ENCODE measurements at places on chromosomes 12 and 14.
A peak's percentile ranks its signal among the peaks of the same experiment; 100 is the strongest.

DNA sequence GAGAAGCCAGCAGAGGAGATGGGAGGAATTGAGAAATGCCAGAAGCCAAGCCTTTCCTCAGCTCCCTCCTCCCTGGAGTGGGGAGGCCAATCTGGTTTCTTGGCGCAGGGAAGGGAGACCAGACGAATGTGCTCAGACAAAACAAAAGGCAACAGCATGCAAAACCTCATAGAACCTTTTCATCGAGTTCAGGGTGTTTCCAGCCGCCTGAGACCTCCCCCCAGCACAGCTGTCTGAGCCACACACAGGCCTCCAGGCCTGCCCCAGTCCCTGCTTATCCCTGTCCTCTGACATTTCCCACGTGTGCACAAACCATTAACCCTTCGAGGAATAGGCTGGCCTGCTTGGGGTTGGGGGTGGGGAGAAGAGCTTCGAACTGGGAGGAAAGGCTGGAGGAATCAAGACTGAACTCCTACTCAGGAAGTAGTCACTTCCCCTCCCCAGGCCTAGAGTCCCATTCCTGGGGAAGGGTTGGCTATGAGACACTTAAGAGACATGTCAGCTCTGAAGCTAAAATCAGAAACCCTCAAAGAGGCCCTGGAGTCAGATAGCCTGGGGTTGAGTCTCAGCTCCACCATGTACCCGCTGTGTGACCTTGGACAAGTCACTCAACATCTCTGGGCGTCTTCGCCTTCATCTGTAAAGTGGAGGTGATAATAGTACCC is 10.7 kb downstream of the TBX3 start:
- no peak overlapping the region for H3K27ac ChIP-seq
- no peak overlapping the region for H3K4me3 ChIP-seq
- peaks cover 67% of the 10 kb centered on the region for H3K27me3 ChIP-seq
- H3K4me1 ChIP-seq = no peaks in the 10 kb centered on the region
- H3K36me3 ChIP-seq = no peaks in the 10 kb centered on the region

GRCh38 chr12:68034567-68034966 is 45.3 kb downstream of the IFNG-AS1 start:
- no peak for DNase-seq
- H3K36me3 ChIP-seq = no peaks in the 10 kb centered on the region
- H3K4me1 ChIP-seq = peaks cover 12% of the 10 kb centered on the region
- no peaks in the 10 kb centered on the region for H3K27me3 ChIP-seq
- H3K27ac ChIP-seq = no peak overlapping the region

DNA sequence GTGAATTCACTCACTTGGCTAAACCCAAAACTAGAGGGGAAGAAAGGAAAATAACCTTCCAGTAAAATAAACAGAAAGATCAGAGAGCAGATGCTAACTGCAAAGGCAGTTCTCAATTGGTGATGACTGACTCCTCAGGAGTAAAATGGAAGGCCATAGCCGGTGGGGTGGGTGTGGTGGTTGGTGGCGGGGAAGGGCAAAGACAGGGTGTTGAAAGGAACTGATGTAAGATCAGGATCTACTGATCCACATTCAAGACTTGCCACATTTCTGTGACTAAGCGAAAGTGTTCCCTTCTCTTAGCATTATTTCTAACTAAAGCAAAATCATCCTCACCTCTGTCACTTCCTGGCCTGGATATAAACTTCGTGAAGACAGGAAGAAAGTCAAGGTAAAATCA is 26.3 kb upstream of the TC2N start:
- no peak overlapping the region for H3K4me3 ChIP-seq
- H3K27ac ChIP-seq = peak overlapping the region; percentile 65
- peaks cover 3% of the 10 kb centered on the region for H3K36me3 ChIP-seq

DNA sequence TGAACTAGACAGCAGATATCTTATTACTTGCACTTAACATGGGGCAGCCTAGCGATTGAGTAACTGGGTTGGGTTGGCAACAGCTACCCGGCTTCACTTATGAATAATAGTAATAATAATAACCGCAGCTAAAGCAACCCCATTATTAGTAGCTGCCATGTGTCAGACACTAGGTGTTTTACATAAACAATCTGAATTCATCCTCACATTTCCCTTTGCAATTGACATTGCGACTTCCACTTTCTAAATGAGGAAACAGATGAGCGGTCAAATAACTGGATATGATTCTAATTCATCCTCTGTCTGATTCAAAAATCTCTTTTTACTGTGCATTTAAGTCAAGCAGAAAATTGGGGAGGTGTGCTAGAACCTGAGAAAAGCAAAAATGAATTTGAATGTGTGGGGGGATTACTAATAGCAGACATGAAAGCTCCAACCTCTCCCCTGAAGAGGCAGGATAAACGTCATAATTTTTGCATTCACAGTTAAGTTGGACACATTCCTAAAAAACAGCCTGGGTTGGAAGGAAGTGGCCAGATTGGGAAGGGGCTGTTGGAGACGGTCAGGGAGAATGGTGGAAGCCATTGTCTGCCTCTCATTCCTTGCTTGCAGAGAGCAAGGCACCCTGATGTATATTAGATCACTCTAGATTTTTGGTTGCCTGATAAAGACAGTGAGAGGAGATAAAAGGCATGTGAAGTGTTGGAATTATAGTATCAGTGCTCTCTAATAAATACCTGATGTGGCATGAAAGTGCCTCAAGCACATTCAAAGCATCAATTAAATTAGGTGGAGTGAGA is 13.1 kb downstream of the EMP1 start:
- no peak overlapping the region for H3K4me3 ChIP-seq
- H3K4me1 ChIP-seq = peaks cover 21% of the 10 kb centered on the region
- H3K27me3 ChIP-seq = peaks cover 20% of the 10 kb centered on the region
- no peaks in the 10 kb centered on the region for H3K36me3 ChIP-seq

DNA sequence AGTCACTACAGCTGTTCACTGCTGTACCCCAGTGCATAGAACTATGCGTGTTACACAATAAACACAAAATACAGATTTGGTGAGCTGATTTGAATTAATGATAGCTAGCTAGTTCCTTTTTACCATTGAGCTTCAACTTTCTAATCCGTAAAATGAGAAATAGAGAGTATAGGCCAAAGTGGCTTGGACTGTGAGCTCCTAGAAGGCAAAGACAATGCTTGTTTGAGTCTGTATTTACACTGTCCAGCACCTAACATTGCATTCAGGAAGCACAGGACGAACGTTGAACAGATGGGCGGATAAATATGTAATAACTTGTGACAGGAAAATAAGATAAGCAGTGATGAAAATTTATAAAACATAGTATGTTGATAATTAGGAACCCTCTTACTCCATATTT is 31.5 kb downstream of the SLC17A8 start:
- H3K4me3 ChIP-seq = no peak overlapping the region
- no peak overlapping the region for H3K27ac ChIP-seq
- H3K4me1 ChIP-seq = no peaks in the 10 kb centered on the region
- no peak for DNase-seq
- no peaks in the 10 kb centered on the region for H3K36me3 ChIP-seq
- peaks cover 6% of the 10 kb centered on the region for H3K27me3 ChIP-seq

DNA sequence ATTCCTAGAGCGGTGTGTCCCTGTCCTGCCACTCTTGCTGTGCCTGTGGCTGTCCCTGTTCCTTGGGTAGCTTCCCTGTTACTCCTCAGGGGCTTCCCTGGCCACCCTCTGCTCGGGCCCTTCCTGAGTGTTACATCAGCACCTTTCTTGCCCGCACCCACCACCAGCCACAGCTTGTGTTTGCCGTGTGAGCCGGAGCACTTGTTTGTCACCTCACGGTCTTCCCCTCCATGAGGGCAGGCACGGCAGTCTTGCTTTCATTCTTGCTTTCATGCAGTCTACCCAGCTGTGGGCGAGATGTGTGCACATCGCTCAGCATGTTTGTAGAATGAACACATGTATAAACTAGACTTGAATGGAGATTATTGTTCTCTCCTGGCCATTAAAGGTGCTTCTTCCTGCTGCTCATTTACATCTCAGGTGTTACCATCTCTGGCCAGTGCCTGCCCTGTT is 42.0 kb downstream of the TRAF3 start:
- peak; percentile 32 for DNase-seq
- no peaks in the 10 kb centered on the region for H3K27me3 ChIP-seq
- H3K36me3 ChIP-seq = peaks cover 11% of the 10 kb centered on the region

DNA sequence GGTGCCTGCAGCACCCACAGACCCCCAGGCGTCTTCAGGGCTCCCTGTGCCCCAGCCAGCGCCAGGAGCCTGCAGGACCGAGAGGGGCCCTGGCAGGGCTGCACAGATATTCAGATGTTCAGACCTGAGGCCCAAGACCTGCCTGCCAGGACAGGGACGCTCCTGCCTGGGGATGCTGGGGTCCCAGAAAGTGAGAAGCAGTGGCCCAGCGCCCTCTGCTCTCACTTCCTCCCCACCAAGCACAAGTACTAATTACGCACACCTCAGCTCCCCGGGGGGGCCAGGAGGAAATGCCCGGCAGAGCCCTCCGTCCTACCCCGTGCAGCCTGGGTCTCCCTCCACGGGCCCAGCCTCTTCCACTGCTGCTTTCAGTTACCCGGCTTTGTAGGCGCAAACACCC is 28.8 kb upstream of the INF2 start:
- peaks cover 21% of the 10 kb centered on the region for H3K4me1 ChIP-seq
- H3K4me3 ChIP-seq = no peak overlapping the region
- peak overlapping the region; percentile 57 for H3K27ac ChIP-seq
- peaks cover 3% of the 10 kb centered on the region for H3K36me3 ChIP-seq

DNA sequence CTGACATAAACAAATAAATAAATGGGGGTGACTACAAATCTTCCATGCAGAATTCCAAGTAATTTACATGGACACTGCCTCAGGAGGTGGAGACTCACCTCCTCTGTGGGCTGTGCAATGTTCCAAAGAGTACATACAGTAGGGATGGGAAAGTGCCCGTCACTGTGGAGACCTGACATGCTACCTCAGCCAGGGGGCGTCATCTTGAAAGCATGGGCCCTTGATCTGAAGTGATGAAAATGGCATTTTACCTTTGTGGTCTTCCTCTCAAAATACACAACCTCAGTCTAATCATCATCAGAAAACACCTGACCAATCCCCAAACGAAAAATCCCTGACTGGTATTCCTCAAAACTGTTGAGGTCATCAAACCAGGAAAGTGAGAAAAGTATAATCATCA is 48.4 kb downstream of the ANAPC7 start:
- H3K4me3 ChIP-seq = no peak overlapping the region
- H3K4me1 ChIP-seq = peaks cover 19% of the 10 kb centered on the region
- no peak overlapping the region for H3K27ac ChIP-seq
- no peaks in the 10 kb centered on the region for H3K27me3 ChIP-seq

DNA sequence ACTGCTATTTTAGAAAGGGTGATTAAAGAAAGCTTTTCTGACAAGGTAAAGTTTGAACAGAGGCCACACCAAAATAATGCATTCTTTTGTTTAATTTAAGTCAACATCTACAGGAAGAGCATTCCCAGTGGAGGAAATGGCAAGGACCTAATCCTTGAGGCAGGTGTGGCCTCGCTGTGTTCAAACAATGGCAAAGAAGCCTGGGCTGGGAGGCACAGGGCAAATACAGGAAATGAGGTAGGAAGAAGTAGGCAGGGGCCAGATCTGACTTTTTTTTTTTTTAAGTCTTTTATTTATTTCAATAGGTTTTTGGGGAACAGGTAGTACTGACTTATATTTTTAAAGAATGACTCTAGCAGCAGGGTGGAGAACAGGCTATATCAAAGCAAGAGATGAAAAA is 53.5 kb downstream of the ARMH4 start:
- no peaks in the 10 kb centered on the region for H3K4me1 ChIP-seq
- no peaks in the 10 kb centered on the region for H3K36me3 ChIP-seq
- no peak for DNase-seq
- no peak overlapping the region for H3K4me3 ChIP-seq
- H3K27me3 ChIP-seq = peaks cover 17% of the 10 kb centered on the region
- no peak overlapping the region for H3K27ac ChIP-seq

DNA sequence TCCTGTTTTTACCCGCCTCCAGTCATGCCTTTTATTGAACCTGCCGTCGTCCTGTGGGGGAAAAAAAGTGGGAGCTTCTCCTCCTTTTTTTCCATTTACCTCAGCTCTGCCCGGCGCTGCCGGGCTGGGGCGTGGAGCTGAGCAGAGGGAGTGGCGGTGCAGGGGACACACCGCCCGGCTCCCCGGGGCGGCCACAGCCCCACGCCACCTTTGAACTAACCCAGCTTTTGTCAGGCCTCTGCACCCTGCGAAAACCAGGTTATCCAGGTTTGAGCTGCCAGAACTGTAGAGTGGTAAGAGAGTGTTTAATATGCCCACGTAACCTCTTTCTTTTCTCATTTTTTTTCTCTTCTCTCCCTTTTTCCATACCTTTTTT is 161.0 kb upstream of the FKBP4 start:
- H3K27me3 ChIP-seq = peaks cover 78% of the 10 kb centered on the region
- H3K4me1 ChIP-seq = no peaks in the 10 kb centered on the region
- peaks cover 7% of the 10 kb centered on the region for H3K36me3 ChIP-seq
- H3K27ac ChIP-seq = no peak overlapping the region
- H3K4me3 ChIP-seq = no peak overlapping the region

DNA sequence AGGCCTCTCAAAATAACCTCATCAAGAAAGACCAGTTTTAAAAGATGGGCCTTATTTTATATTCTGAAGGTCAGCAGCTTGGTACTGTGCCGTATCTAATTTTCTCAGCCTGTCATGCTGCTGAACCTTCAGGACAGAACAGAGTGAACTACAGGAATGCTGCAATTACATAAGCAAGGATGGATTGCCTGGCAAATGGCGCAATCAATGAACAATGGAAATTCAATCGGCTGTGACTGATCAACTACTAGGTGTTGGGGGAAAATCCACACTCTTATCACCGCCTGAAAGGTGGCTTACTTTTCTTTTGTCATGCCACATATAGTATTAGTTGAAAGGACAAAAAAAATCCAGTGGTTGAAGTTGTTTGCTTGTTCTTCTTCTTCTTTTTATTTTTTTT is 8.5 kb downstream of the ACSS3 start:
- no peaks in the 10 kb centered on the region for H3K4me1 ChIP-seq
- no peak overlapping the region for H3K27ac ChIP-seq
- H3K27me3 ChIP-seq = no peaks in the 10 kb centered on the region
- no peak overlapping the region for H3K4me3 ChIP-seq

GRCh38 chr12:120257041-120257821 is 8.3 kb downstream of the PXN start:
- no peak for DNase-seq
- no peak overlapping the region for H3K4me3 ChIP-seq
- peak overlapping the region; percentile 97 for H3K27ac ChIP-seq
- peaks cover 8% of the 10 kb centered on the region for H3K36me3 ChIP-seq
- peaks cover 65% of the 10 kb centered on the region for H3K4me1 ChIP-seq

DNA sequence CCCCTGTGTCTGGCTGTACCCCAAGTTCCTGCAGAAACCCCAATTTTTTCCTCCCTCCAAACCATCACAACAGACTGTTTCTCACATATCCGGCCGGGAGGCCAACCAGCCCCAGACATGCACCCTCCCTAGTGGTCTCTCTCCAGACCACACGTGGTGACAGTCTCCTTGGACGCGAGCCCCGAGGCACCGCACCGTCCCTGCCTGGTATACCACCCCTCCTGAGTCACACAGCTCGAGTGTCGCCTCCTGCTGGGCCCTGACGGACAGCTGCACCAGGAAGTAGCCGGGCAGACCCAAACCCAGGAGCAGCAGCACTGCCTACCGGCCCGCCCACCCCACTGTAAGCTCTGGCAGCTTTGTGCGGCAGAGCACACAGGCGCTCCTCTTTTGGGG is 97.4 kb downstream of the RFLNA start:
- peaks cover 2% of the 10 kb centered on the region for H3K36me3 ChIP-seq
- H3K27ac ChIP-seq = peak overlapping the region; percentile 93
- peaks cover 28% of the 10 kb centered on the region for H3K4me1 ChIP-seq
- DNase-seq = no peak
- H3K27me3 ChIP-seq = no peaks in the 10 kb centered on the region

Data from T-helper 17 cell (primary cell).